ENCODE measurements at places on chromosomes 1 and 21.

- DNase-seq, result no peak
Observed at GRCh38 chr21:26127918-26128317, 42.7 kb downstream of the APP start.

GRCh38 chr1:28194326-28195035 lies 18.0 kb upstream of the PTAFR start:
- DNase-seq, result no peak

GRCh38 chr21:34148826-34149558 lies 75.6 kb downstream of the MRPS6 start:
- no peak for DNase-seq

- peak; percentile 16 for DNase-seq
Observed at GRCh38 chr1:90964444-90965035, 57.3 kb downstream of the ZNF644 start.

- DNase-seq, result peak; percentile 17
Observed at GRCh38 chr1:248807067-248807737, 18.5 kb downstream of the SH3BP5L start.

DNA sequence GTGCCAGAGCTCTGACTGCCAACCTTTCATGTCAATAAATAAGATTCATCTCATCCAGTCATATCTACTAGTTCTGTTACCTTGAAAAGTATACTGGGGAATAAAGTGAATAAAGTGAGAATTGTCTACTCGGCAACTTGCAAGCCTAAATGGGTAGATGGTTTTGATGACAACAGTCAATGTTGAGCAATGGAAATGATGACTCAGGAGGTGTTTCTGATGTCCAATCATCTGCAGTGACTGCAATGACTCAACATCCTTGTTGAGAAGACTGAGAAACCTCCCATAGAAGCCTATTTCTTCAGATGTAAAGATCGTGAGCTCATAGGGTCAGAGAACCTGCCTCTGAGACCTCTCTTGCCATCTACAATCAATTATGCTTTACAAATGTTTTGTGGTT lies 276.4 kb downstream of the SPATA17 start:
- no peak for DNase-seq

DNA sequence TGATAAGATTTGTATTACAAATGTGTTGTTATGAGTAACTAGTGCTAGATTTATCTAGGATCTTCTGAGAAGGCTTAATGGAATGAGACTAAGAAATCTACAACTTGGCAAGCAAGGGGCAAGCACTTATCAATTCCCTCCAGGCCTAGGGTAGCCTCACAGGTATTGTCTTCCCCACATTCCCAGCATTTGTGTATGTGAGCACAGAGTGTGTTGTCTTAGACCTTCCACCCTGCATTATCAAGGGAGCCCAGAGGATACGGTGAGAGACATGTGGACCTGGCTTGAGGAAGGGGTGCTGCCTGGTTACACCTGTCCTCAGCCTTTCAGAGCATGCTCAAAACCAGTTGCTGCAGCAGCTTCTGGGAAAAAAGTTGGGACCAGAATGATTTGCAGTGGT lies 327.2 kb downstream of the MRPL39 start:
- no peak for DNase-seq

- DNase-seq, result no peak
Observed at GRCh38 chr1:152756872-152757271, 953 bp upstream of the KPRP start.
